Fibroblast of skin of left biceps (primary cell): ENCODE measurements at places on chromosomes 2 and 18.

- no peak for DNase-seq
These were observed 85.4 kb downstream of the DYSF start for GRCh38 chr2:71538656-71539265.

GRCh38 chr18:10685484-10685883, 159.7 kb downstream of the NAPG start:
- DNase-seq = no peak

DNA sequence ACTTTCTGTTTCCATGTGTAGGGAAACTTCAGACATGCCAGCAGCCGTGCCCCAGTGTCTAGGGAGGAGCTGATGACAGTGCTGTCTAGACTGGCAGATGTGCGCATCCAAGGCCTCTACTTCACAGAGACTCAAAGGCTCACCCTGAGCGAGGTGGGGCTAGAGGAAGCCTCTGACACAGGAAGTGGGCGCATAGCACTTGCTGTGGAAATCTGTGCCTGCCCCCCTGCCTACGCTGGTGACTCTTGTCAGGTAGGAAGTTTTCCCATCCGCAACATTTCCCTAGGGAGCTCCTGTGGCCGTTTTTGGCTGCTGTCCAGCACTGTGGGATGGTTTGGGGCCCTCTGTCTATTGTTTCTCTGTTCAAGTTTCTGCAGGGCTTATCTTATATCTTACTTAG, 143.1 kb upstream of the TTC39C start:
- no peak for DNase-seq

DNA sequence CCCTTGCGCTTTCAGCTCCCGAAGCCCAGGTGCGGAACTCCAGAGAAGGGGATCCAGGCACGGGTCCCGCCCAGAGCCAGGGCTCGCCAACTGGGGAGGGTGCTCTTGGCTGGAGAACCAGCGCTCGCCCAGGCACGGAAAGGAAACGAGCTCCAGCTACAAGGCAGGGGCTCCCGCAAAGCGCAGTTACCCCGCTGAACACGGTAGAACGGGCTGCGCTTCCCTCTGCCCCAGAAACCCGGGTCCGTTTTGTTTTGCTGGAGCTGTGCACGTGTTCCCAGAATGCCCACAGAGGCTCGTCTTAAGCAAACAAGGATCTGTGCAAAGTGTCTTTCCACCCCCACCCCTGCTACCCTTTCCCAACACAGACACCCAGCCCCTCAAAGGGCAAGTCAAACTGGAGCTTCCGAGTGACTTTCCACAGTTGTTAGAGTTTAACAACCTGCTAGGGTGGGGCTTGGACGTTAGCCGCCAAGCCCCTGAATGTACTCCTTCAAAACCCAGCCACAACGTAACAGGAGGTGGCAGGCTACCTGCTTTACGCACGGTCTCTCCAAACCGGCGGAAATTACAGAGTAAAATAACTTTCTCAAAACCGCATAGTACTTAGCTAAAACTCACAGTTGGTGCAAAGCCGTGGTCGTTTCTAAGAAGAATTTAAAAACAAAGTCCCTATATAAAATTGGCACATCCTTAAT, 775 bp downstream of the RNF125 start:
- no peak for DNase-seq

DNA sequence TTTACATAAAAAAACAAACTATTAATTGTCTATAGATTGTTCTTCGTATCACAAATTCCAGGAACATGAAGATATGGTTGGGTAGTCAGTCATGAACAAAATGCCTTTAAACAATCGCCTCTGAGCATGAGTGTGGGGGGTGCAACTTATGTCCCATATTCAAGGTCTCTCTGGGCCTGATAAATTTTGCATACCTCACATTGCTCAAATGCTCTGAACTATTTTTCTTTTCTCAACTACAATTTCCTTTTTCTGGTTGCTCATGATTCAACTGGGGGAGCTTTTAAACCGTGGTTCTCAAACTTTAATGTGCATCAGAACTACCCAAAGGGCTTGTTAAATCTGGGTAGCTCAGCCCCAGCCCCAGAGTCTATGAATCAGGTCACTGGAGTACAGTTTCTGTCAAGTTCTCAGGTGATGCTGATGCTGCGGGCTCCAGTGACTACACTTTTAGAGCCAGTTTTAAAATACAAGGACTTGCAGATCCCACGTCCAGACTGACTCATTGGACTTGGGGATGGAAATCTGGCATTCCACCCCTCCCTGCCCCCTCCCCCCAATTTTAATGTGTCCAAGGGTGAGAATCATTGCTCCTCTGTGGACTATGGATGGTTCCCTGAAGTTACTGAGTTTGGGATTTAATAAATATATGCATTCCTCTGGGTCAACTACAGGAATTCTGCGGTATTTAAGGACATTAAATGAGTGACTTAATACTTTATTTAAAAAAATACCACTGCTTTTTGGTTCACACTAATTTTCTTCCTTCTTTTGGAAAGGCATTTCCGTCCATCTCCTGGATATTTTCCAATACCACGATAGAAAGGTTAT, 1.5 kb upstream of the GPD2 start:
- no peak for DNase-seq
